Right atrium auricular region (tissue), 2 donors: ENCODE measurements at places on chromosomes 16 and 17. TPM values are rescaled to one million over a fixed set of nuclear protein-coding genes. Genes with fewer than 3 reads are reported as not detected.

DUSP3 gene
- total RNA-seq: 151 TPM

GRCh38 chr17:50052822-50053653 lies 2.9 kb upstream of the ITGA3 start:
- peak overlapping the region; percentile 38 for H3K27ac ChIP-seq
- peak; percentile 68 for DNase-seq
- H3K36me3 ChIP-seq: no peaks in the 10 kb centered on the region
- no peak overlapping the region for H3K4me3 ChIP-seq
- no peaks in the 10 kb centered on the region for H3K27me3 ChIP-seq

GRCh38 chr16:20803192-20803560 lies 3.1 kb downstream of the ERI2 start:
- peaks cover 10% of the 10 kb centered on the region for H3K36me3 ChIP-seq
- H3K4me1 ChIP-seq: no peaks in the 10 kb centered on the region
- H3K4me3 ChIP-seq: no peak overlapping the region
- H3K27ac ChIP-seq: no peak overlapping the region

DNA sequence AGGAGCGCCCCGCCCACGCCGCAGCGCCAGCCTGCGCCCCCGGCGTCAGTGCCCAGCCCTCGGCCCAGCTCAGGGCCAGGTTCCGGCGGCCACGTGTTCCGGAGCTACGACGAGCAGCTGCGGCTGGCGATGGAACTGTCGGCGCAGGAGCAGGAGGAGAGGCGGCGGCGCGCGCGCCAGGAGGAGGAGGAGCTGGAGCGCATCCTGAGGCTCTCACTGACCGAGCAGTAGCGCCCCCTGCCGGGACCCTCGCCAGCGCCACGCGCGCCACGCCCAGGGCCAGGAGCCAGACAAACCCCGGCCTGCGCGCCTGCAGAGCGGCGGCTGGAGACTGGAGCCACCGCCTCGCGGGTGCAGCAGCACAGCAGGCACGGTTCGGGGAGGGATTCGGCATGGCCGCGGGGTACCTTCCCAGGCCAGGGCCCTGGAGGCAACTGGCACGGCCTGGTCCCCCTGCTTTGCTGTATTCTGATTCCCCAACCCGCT lies 9.3 kb downstream of the CORO6 start:
- no peaks in the 10 kb centered on the region for H3K4me1 ChIP-seq
- H3K36me3 ChIP-seq: no peaks in the 10 kb centered on the region
- H3K27me3 ChIP-seq: no peaks in the 10 kb centered on the region
- peak overlapping the region; percentile 16 for H3K4me3 ChIP-seq
- peak overlapping the region; percentile 12 for H3K27ac ChIP-seq

DNA sequence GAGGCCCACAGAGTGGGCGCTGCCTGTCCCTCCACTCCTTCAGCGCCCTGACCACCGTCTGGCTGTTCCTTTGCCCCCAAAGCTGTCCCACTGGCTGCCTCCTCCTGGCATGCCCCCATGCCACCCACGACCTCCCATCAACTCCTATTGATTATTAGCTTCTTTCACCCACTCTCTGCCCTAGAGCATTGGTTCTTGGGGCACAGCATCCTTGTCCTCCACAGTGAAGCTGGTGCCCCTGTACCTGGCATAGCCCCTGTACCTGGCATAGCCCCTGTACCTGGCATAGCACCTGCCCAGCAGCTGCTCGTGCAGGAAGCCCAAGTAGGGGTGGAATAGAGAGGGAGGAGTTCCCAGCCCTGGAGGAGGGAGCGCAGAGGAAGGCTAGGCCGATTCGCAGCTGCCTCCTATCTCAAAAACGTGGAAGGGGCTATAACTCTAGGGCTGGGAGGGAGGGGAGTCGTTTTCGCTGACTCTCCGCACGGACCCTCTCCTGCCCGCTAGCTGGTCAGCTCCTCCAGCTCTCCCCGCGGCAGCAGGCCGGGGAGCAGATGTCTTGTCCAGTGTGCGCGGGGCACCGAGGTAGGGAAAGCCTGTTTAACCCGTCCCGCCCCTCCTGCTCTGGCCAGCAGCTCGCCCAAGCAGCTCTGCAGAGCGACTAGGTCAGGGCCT lies 5.7 kb upstream of the ACTG1 start:
- H3K4me3 ChIP-seq: peak overlapping the region; percentile 39
- H3K27ac ChIP-seq: peak overlapping the region; percentile 100
- H3K27me3 ChIP-seq: no peaks in the 10 kb centered on the region
- DNase-seq: no peak
- H3K4me1 ChIP-seq: peaks cover 63% of the 10 kb centered on the region
